T-helper 22 cell (primary cell): ENCODE measurements at places on chromosomes 11 and 22.

DNA sequence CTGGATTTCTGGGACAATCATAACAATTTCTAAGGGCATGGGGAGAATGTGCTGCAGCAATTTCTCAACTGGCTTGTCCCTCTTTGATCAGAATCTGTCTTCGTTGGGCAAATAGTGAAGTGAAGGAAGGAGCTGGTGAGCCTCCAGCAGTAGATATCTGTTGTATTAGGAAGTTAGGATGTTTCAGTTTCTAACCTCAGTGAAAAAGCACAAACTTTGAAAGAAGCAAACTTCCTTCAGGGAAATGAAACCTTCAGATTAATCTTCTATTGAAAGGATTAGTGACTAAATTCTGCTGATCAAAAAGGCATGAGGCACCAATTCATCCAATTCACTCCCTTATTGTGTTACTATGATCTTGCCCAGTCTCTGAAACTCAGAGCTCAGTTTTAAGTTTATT is 24.3 kb downstream of the LMO2 start:
- no peak for DNase-seq

- no peak for DNase-seq
Observed at GRCh38 chr22:46044621-46045458, 67.9 kb upstream of the WNT7B start.

DNA sequence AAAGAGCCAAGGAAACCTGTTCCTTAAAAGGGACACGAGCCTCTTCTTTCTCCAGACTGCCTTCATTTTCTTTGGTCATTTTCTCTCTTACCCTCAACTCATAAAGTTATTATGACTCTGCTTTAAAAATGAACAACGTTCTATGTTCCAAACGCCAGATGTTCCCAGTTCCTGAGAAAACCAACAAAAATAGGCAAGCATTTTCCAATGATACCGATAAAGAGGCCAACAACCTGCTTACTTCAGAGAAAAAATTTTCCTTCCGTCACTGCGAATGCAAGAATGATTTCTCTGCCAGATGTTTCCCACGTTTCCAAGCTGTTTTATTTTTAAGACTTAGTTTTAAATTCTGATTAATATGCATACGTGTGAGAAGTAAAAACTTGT is 315 bp upstream of the TRPC6 start:
- DNase-seq = no peak

DNA sequence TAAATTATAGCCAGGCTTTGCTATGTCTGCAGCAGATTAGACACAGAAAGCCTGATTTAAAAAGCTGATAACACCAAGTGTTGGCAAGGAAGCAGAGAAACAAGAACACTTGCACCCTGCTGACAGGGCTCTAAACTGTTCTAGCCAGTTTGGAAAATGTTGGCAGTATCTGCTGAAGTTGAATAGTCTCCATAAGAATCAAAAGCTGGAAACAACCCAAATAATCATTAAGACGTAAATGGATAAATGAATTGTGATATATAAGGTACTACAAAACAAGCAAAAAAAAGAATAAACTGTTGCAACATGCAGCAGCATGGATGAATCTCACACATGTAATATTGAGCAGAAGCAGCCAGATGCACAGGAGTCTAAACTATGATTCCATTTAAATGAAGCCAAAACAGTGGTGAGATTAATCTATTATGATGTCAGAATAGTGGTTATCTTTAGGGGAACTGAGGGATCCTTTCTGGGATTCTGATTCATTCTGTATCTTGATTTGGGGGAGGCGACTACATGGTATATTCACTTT is 40.4 kb upstream of the ADORA2A start:
- DNase-seq = no peak

- DNase-seq = no peak
Observed at GRCh38 chr11:104036588-104036987, at the start of gene DDI1. DDI1 (plus strand) TSS chr11:104036640; CDS start chr11:104036823, 183 bp downstream.

DNA sequence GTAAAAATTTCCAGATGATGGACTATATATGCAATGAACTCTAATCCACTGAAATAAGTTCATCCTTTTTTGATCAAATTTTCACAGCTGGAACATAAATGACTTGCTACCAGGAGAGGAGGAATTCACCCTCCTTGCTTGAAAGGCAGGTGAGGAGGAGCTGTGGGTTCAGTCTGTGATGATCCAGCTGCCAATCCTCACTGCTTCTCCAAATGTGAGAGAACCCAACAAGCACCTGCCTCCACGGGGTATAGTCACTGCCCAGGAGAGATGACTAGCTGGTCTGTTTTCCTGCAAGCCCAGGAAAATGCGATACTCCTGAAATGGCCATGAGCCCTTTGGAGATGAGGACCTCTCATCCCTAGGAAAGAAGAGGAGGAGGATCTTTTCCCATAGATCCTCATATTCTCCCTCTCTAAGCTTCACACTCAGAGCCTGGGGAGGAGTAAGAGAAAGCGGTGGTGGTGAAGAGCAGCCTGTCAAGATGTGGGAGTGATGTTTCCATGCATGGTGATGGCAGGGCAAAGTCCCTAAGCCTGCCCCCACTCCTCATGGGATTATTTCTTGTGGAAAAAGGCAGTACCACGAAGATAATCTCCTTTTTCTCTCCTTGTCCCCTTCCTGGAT is 77.9 kb upstream of the USP47 start:
- no peak for DNase-seq

GRCh38 chr11:95291946-95292345 is 60.9 kb upstream of the SESN3 start:
- DNase-seq = no peak

DNA sequence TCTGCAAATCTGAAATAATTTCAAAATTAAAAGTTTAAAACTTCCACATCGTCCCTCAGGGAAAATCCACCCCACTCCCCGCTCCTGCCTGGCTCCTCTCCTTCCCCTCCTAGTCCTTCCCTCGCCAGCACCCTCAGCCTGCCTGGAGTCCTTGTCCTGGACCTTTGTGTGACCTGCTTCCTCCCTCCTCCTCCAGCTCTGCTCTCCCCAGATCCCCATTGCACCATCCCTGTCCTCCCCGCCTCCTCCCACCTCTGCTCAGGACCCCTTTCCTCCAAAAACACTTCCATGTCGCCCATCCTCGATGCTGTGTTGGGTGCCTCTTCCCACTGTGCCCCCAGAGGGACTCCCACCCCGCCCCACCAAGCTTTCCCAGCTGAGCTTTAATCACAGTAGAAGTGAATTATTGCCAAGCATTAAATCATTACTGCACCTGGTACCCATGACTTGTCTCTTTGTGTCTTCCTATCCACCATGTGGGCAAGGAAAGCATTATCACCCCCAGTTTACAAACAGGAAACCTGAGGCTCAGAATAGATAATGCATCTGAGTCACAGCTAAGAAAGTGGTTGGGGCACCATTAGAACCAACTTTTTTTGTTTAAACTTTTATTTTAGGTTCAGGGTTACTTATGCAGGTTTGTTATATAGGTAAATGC is 2.4 kb upstream of the ZP1 start:
- DNase-seq = no peak

DNA sequence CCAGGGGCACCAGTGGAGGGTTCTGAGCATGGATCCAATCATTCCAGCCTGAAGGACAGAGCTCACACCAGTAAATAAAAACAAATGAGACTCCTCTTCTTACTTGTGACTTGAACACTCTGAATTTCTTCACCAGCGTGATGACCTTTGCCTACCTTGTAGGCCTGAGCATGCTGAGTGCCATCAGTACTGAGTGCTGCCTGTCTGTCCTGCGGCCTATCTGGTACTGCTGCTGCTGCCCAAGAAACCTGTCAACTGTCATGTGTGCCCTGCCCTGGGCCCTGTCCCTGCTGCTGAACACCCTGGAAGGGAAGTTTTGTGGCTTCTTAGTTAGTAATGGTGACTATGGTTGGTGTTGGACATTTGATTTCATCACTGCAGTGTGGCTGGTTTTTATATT is 23.9 kb downstream of the MRGPRX4 start:
- no peak for DNase-seq

GRCh38 chr11:122874991-122875390 is 7.6 kb upstream of the JHY start:
- no peak for DNase-seq

GRCh38 chr11:24400059-24400665 is 96.7 kb upstream of the LUZP2 start:
- no peak for DNase-seq

GRCh38 chr11:61082931-61083531 is 19.3 kb upstream of the CD5 start:
- no peak for DNase-seq

DNA sequence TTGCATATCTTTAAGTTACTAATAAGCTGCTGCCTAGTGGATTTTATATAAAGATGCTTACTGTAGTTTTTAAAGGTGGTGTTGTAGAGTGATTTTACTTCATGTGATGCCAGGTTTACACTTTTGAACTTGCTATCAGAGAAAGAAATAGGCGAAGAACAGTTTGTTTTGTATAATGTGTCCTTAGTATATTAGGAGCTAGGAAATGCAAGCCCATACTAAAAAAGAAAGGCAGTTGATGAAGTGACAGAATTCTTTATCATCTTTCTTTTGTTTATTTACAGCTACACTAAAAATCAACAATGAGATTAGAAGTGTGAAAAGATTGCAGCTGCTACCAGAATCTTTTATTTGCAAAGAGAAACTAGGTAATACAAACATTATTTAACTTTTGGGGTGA is 12.8 kb downstream of the FBXO7 start:
- no peak for DNase-seq

DNA sequence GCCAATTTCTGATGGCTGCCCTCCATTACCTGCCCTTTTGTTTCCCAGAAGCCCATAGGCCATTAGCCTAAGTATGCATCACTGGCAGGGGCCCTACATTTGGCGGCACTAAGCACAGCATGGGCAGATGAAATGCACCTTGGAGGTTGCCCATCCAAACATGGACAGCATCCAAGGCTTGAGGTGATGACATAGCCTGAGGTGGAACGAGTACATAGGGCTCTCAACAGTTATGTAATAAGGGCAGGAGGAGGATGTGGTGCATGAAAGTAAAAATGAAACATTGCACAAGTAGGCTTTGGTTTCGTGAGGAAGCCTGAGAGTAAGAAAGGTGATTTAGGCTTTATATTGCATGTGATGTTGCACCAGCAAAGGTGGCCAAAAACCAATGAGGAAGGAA is 148.1 kb downstream of the FAM76B start:
- no peak for DNase-seq

DNA sequence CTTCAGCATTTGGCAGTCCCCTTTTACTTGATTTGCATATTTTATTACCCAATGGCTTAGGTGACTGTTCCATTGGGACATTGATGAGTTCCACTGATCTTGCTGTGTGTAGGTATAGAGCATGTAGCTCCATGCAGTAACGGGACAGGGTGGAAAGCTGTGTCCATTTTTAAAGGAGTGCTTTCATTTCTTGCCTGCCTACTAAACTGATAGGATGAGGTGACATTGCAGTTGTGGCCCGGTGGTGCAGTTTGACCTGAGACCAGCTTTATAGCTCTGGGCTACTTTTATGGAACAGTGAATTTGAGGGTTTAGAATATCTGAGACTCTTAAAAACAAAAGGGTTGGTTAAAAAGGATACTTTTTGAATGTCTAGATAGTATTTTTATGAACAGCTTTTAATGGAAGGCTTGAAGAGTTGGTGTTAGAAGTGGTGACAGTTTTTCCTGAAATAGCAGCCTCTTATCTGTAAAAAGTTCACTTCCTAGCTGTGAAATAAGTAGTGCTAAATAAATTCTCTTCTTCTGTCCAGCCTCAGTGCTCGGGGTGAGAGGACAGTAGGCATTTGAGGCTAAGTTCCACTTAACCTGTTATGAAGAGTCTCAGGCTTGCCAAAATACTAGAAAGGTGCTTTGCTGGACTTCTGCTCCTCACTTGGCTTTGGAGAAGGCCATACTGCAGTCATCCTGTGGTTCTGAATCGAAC is 27.0 kb downstream of the NAT10 start:
- no peak for DNase-seq

GRCh38 chr11:927871-928270 is 2.2 kb downstream of the AP2A2 start:
- DNase-seq = peak; percentile 25

- no peak for DNase-seq
Observed at GRCh38 chr11:133939558-133939957, 17.2 kb downstream of the IGSF9B start.

GRCh38 chr11:95081412-95081811 is 8.2 kb upstream of the ENDOD1 start:
- DNase-seq = no peak

DNA sequence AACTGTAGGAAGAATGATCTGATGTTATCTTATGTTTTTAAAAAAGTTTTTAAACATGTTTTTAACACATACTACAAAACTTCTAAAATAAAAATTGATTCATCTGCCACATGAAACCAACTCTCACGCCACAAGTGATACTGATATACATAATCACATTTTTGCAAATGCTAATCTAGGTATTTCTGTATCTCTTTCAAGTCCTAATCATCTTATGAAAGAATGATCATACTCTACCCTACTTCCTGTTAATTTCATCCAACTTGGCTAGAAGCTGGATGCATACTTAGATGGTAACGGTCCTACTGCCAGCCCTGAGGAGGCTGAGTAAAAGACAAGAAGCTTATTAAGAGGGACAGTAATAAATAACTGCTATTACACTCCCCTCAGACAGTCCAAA is 19.2 kb downstream of the THAP12 start:
- no peak for DNase-seq

GRCh38 chr22:21735200-21736083 is at the start of gene YPEL1:
YPEL1 (minus strand) TSS chr22:21735794; CDS start chr22:21710744, 25,050 bp downstream.
- DNase-seq = peak; percentile 93

DNA sequence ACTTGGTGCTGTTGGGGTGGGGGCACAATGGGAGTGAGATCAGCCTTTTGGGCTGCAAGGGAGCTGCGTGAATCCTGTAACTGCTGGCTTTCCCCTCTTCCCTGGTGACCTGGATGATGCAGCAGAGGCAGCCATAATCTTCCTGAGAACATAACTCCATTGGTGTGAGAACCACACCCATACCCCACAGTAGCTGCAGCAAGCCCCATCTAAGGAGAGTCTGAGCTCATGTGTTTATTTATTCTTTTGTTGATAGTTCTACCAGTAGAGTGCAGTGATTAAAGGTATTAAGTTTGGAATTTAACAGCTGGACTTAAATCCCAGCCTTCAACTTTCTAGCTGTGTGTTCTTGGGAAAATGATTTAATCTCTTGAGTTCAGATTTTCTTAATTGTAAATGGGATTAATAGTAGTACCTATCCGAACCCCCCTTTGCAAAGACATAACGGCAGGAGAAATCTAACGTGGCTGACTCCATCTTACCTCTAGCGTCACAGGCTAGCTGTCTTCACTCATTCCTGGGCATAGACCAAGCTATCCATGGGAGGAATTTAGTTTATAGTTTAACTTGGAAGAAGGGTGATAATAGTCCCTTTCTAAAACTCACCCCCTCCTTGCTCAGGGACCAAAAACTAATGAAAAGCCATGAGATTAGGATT is 385.0 kb upstream of the DDI1 start:
- no peak for DNase-seq

DNA sequence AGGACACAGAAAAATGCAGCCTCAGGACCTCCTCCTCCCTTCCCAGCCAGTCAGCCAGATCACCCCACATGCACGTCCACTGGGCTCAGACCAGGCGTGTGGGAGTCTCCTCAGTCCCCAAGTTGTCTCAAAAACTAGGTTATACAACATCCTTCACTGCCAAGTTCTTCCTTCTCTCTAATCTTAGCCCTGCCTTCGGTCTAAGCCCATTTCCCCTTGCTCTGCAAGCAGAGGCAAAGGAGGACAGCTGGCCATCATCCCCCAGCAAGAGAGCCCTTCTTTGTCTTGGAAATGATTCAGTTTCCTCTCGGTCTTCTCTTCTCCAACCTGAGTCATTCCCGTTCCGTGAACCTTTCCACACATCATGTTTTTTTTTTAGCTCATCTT is 14.0 kb upstream of the NRGN start:
- DNase-seq = no peak
